ENCODE measurements at places on chromosomes 7 and 10. TPM values are rescaled to one million over a fixed set of nuclear protein-coding genes. Genes with fewer than 3 reads are reported as not detected.
A peak's percentile ranks its signal among the peaks of the same experiment; 100 is the strongest.

GIMAP1 gene
- not detected for total RNA-seq

BMPER gene
- total RNA-seq, result 0.13 TPM

CDHR3 gene
- total RNA-seq, result 0.51 TPM

CPEB3 gene
- total RNA-seq, result 3.3 TPM

CNPY1 gene
- not detected for total RNA-seq

PPP1R3A gene
- total RNA-seq, result not detected

SPDYE6 gene
- not detected for total RNA-seq

GRCh38 chr10:127649642-127650041 lies 87.3 kb upstream of the FOXI2 start:
- peak; percentile 7 for DNase-seq

- DNase-seq, result no peak
Observed at GRCh38 chr10:117545141-117546019, 2.8 kb downstream of the EMX2 start.

GRCh38 chr7:109915670-109916069 lies 1175.3 kb upstream of the LRRN3 start:
- no peak for DNase-seq

- no peak for DNase-seq
Observed at GRCh38 chr10:25651534-25651933, 282.5 kb upstream of the MYO3A start.

DNA sequence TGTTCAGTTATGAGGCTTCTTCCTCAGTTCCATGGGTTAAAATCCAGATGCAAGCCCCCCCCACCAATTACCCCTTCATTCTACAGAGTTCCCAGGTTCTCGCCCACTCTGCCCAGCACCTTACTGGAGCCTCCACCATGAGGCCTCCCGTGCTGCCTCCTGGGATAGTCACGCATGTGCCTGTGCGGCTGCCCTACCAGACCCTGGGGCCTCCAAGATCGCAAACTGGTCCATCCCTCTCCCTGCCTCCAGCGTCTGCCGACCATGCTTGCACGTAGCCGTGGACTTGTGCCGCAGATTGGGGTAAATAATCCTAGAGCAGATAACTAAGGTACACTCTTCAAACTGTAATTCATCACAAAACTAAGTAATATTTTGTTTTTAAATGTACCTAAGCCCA lies 611.2 kb downstream of the PTPRN2 start:
- DNase-seq, result no peak

GRCh38 chr10:119131512-119132240 lies 27.8 kb downstream of the DENND10 start:
- DNase-seq, result no peak

DNA sequence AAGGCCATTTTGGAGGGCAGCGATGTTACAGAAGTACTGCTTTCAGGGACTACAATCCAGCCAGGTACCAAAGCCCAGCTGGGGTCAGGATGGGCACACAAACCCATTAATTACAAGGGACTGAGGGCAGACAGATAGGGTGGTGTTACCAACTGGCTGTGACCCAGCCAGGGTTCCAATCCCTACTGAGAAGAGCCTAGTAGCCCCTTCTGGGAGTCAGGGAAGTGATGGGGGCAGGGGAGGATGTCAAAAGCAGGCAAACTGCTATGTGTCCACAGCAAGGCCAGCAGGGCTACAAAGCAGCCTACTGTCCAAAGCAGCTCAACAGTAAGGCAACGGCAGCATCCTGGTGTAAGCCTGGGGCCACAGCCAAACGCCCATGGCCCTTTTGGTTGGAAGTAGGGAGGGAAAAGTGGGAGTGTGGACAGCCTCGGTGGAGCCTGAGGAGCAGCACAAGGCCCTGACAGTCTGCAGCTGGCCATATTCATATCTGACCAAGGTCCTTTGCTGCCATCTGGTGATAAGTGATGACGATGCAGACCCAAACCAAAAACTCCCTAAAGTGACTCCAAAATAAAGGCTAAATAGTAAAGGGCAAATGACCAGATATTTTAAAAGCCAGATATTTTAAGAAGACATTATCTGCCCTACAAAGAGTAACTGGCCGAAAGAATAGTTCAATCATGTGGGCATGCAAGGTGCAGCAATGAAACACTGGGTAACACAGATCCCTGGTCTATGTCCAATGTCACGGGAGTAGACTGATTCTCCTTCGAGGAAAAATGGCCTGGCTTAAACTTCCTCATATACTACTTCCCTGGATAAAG lies 56.9 kb downstream of the XPNPEP1 start:
- DNase-seq, result no peak

- no peak for DNase-seq
Observed at GRCh38 chr10:1130226-1130625, 74.0 kb downstream of the WDR37 start.

DNA sequence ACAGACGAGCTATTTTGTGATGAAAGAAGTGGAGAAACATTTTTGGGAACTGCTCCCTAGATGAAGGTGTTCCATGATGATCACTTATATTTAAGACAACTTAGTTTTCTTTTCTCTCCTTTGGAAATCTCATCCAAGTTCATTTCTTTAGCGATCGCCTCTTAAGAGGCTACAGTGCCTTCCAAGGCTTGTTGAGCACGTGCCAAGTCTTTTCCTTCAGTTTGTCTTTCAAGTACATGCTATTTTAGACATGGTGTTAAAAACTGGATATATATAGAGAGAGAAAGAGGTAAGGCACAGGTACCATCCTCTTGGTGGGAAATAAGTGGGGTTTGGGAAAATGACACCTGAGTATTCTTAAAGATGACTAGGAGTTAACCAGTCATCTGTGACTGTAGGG lies 2.7 kb downstream of the ADK start:
- no peak for DNase-seq

DNA sequence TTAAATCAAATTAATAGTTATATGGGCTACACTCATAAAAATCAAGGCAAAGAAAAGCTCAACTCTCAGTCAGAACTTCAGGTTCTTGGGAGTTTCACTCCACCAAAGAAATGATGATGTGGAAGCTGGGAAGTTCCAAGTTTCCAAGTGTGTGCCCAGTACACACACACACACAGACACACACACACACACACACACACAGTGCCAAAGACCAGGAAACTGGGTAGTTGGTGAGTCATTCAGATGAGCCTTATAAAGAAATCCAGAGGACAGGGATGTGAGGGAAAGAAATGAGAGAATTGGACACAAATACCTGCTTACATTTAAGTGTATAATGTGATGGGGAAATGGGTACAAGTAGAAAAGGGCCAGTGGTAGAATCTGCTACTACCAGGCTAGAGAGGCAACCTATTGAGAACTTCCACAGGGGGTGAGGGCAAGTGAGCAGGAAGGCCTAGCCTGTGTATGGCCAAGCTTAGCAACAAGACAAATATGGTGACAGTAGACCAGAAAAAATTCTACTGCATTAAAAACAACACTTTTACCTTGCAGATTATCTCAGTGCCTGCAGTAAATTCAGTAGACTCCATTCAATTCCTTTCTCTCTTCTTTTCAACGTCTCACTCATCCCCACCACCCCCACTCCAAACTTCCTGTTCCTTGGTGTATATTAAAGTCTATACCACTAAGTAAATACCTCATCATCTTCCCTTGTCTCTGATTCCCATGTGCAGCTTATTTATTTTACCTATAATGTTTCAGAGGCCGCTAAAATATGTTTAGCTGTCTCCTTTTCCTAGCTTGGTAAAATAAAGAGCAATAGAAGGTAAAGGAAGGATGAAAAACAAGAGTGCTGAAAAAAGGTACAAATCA lies 95.0 kb downstream of the CABCOCO1 start:
- DNase-seq, result peak; percentile 79

DNA sequence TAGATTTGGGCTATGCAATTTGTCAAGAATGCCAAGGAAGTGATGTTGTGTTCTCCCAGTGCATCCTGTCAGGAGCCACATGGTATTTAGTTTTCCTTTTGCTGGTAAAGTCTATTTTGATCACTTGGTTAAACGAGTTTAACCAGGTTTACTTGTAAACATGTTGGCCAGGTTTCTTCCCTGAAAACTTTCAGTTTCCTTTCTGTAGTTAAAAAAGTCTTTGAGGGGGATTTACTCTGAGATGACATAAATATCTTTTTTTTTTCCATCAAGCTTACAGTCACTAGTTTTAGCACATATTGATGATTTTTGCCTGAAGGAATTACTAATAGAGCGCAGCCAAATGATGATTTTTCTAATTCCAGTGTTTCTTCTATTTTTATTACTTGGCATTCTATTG lies 320.5 kb downstream of the PHF14 start:
- DNase-seq, result no peak

GRCh38 chr7:144038887-144039286 lies 9.9 kb upstream of the OR2A5 start:
- no peak for DNase-seq

DNA sequence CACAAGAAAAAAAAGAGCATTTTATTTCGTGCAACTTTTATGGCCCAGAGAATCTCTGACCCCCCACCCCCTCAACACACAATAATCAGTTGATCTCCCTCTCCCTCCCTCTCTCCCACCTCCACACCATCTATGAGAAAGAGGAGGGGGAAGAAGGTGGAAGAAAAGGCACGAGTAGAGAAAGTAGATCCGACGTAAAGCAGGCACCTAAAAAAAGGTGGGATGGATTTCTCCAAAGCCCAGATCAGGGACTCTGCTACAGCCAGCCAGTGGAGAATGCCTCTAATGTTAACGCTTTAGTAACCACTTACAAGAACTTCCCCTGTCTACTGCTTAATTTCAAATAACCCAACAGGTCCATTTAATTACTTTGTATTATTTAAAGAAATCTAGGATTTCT lies 24.4 kb downstream of the KMT2C start:
- no peak for DNase-seq

DNA sequence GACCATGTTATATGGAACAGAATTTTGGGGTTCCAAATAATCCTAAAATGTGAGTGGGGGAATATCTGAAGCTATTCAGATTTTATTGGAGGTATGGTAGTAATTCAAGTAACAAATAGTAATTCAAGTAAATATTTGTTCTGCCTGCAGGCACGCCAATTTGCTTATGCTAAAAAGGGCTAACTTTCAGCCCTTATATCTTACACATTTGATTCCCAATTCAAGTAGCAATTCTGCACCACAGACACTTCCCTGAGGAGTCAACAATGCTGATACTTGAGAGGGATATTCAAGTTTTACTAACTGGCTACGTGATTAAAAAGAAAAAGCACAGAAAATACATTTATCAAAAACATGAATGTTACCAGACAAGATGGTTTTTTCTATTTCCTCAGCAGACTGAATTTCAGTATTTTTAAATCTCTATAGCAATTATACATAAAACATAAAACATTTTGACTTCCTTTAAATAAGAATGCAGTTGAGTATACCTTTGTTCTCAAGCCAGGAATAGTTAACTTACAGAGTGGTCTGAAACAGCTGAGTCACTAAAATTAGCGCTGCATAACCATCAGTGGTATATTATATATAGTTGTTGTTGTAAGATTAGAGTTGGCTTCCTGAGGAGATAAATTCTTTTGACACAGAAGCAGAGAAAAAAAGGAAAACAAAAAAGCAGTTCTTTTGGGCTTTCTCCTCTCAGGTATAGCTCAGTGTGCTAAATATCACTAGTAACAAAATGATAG lies 33.9 kb downstream of the MTPN start:
- no peak for DNase-seq

- DNase-seq, result no peak
Observed at GRCh38 chr10:93875032-93875358, 18.8 kb upstream of the SLC35G1 start.

GRCh38 chr7:123727071-123727837 lies 21.5 kb downstream of the WASL start:
- peak; percentile 19 for DNase-seq

DNA sequence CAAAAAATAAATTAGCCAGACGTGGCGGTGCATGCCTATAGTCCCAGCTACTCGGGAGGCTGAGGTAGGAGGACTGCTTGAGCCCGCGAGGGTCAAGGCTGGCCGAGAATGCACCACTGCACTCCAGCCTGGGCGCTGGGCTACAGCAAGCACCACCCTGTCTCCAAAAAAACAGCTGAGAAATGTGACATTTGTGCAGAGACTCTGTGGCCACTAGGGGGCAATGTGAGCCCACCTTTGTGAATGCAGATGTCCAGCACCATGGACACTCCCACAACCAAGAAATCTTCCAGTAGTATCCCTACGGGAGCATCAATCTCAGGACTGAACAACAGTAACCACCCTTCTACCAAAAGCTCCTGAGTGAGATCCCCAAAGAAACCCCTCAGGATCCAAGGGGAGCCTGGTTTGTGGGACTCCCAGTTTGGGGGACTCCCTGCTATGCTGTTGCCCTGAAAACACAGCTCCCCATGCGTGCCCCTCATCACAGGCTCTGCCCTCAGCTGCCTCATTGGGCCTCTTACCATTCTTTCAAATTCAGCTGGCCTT lies 6.2 kb upstream of the AHCYL2 start:
- peak; percentile 76 for DNase-seq

GRCh38 chr7:466465-467191 lies 53.0 kb downstream of the PDGFA start:
- DNase-seq, result no peak

DNA sequence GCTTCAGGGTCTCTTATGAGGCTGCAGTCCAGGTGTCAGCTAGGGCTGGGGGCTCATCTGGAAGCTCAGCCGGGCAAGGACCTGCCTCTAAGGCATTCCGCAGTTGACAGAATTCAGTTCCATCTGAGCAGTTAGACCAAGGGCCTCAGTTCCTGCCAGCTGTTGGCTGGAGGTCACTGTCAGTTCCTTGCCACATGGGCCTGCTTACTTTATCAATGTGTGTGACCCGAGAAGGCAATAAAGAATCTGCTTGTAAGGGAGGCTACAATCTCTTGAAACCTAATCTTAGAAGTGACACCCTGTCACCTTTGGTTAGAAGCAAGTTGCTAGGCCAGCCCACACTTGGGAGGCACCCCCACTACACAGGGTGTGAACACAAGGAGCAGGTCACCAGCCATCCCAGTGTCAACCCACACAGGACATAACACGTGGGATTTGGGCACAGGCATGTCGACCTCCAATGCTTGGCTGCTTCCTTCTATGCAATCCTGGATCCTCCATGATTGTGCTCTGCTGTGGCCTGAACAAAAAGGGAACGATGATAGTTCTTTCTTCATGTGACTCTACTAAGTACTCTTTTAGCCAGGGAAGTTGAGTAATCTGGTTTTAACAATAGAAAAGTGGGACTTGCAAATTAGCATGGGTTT lies 41.8 kb downstream of the MTURN start:
- no peak for DNase-seq

- DNase-seq, result peak; percentile 24
Observed at GRCh38 chr10:42836771-42837468, 54.3 kb downstream of the BMS1 start.

- peak; percentile 33 for DNase-seq
Observed at GRCh38 chr7:17495655-17496394, 197.4 kb downstream of the AHR start.

GRCh38 chr10:58570979-58571378 lies 58.3 kb downstream of the BICC1 start:
- no peak for DNase-seq

GRCh38 chr7:116329686-116330503 lies 119.6 kb downstream of the TES start:
- no peak for DNase-seq

GRCh38 chr10:112208292-112208691 lies 24.7 kb upstream of the GPAM start:
- DNase-seq, result no peak

DNA sequence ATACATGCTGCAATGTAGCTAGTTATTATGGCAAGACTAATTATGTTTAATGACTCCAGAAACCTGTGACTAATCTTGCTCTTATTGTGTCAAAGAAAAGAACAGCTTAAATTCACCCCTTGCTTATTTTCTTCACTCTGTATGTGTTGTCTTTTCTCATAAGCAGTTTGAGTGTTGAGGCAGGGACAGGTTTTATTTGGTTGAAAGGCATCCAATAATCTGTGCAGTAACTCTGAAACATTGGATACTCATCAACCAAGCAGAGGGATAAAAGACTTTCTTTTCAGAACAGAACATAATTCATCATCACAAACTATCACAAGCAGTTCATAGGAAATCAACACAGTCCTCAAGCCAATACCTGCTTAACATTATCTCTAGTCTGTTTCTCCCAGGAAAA lies 797.6 kb upstream of the MBL2 start:
- no peak for DNase-seq
